Renal cortical epithelial cell (primary cell): ENCODE measurements at places on chromosomes 5 and 9. TPM values are rescaled to one million over a fixed set of nuclear protein-coding genes. Genes with fewer than 3 reads are reported as not detected.
A peak's percentile ranks its signal among the peaks of the same experiment; 100 is the strongest.

SPATA31D4 gene
- not detected in 2 replicates for total RNA-seq

ACTBL2 gene
- 5.6 and 8.0 TPM in 2 replicates for total RNA-seq

C9orf153 gene
- 0.15 TPM in 1 of 2 replicates, not detected in the other for total RNA-seq

- peak; percentile 86 for DNase-seq
Measured at GRCh38 chr5:142981886-142982820, 212.0 kb downstream of the ARHGAP26 start.

- no peak for DNase-seq
Measured at GRCh38 chr5:135150767-135151166, 116.7 kb upstream of the PITX1 start.

GRCh38 chr9:94082956-94083355, 1.3 kb upstream of the PTPDC1 start:
- peak; percentile 2 for DNase-seq

DNA sequence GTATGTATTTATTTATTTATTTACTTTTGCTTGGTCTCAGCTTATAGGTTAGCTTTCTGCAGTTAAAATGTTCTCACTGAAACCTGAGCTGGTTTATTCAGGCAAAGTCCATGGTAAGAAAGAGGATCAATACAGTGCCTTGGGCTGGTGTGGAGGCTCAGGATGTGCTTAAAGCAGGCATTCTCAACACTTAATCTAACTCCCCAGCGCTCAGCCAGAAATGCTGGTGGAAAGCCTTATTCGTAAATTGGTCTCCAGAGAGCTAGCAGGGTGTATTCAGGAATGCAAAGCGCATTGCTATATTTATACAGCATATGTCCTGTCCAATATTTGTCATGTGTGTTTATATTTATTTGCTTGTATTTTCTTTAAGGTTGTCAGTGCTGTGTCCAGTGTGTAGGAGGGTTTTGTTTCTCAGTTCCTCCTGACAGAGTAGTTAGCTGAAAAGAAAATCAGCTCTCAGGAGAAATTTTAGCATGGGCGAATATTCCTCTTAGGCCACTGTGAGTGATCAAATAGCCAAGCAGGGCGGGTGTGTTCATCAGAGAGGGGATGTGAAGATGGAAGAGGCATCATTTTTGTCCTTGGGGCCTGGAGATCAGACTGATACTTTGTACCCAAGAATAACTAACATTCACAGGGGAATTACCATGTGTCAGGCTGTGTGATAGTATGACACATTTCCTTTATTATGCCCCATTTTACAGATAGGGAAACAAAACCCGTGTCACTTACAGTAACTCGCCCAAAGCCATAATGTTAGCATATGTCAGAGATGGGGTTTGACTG, 65.8 kb downstream of the DOCK2 start:
- no peak for DNase-seq

- DNase-seq, result no peak
Measured at GRCh38 chr5:155148694-155149093, 135.1 kb downstream of the KIF4B start.
